ENCODE measurements at places on chromosomes 5 and 9.

GRCh38 chr5:68260467-68260866 lies 44.9 kb downstream of the PIK3R1 start:
- no peak for DNase-seq

- peak; percentile 98 for DNase-seq
Observed at GRCh38 chr5:97838214-97838613, 655.2 kb upstream of the RIOK2 start.

GRCh38 chr9:122097679-122098315 lies 4.7 kb upstream of the TTLL11 start:
- no peak for DNase-seq

DNA sequence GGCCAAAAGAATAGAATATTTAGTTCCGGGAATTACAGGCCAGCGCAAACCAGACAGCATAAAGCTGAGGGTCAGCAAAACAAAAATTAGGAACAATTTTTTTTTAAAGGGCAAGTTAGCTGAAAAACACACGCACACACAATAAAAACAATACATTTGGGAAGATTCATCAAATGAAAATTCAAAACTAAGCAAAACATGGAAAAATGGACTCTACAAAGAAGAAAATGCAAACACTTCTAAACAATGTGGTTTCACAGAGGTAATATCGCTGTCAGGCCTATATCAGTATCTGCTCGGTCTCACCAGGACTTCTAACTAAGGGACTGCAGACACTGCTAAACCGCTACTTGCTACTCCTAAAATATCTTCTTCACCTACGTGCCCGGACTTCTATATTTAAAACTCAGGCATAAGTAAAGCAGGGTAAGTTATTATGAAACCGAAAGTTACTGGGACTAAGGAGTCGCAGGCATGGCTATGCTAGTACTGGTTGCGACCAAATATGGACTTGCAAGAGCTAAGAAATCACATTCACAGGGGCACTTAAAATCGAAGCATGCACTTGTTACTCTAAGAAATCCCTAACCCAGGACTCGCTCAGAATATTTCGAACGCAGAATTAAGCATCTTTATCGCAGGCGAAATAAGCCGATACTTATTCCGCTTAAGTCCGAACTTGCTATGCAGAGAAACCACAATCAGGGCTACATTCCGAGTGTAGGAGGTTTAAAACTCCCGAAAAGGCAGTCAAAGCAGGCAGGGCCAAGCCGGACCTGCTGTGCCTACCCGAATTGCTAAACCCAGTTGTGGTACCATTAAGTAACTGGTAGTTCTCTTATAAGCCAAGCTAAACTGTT lies 2.3 kb downstream of the ANXA2R start:
- DNase-seq = peak; percentile 83

DNA sequence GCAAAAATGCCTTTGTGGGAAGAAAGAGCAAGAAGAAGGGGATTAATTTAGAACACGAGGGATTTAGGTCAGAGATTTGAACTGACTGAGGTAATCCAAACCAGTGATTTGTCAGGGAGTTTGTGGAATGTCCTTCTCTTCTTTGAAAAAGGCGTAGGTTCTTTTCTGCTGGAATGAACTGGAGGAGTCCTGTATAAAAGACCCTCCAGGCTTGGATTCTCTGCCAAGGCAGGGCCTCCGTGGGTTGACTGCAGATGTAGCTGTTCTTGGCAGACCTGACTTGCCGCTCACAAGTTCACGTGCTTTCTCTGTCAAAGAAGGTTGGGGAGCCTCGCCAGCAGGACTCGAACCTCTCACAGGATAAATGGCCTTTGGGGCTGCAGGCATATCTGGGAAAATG lies 62.8 kb upstream of the STC2 start:
- DNase-seq = no peak

DNA sequence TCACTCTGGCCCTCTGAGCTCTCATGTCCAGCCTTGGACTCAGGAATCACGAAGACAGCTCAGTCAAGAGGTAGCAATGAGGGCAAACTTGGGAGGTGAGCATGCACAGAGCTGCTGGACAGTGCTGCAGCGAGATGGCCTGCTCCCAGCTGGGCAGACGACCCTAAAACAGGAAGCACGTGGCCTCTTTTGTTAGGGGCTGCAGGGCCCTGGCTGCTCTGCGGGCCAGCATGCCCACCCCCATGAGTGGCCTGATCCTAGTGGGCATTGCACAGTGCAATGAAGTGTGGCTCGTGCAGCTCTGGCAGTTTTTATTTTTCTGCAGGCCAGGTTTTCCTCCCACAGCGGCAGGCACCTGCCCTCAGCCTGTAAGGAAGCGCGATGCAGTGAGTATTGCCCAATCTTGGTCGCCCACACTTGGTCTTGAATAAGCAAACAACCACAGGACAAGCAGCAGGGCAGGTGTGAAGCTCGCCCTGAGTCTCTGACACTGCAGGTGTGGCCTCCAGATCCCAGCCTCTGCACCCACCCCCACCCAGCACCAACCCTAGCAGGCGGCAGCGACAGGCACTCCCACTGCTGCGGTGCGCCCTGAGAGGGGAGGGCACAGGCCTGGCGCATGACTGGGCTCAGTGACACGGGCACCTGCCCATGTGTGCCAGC lies 60.8 kb downstream of the SEMA4D start:
- no peak for DNase-seq

DNA sequence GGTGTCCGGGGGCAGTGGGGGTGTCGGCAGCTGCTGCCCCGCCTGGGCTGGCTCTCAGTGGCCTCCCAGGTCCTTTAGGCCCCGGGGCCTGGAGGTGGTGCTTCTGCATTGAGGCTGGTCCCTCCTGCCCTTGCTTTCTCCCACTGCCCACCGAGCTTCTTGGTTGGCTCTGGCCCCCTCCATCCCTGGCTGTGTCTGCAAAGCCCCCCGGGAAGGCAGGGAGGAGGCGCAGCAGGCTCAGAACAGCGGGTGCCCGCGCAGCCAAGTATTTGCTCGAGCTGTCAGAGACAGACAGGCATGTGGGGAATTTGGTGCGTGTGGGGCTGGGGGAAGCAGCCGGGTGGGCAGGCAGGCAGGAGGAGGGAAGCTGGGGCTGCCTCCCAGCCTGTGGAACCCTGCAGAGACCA lies 11.5 kb downstream of the CXXC5 start:
- peak; percentile 70 for DNase-seq

GRCh38 chr5:73438645-73439470 lies 9.7 kb downstream of the FOXD1 start:
- DNase-seq = peak; percentile 27

- peak; percentile 39 for DNase-seq
Observed at GRCh38 chr5:36877667-36878391, 1.3 kb downstream of the NIPBL start.

- DNase-seq = peak; percentile 40
Observed at GRCh38 chr9:38432922-38433510, 8.8 kb upstream of the IGFBPL1 start.

GRCh38 chr9:68523367-68523936 lies 17.2 kb downstream of the TMEM252 start:
- DNase-seq = no peak

- DNase-seq = no peak
Observed at GRCh38 chr5:14552017-14552416, 29.6 kb upstream of the OTULINL start.

GRCh38 chr5:66859526-66859925 lies 263.3 kb downstream of the MAST4 start:
- DNase-seq = no peak

DNA sequence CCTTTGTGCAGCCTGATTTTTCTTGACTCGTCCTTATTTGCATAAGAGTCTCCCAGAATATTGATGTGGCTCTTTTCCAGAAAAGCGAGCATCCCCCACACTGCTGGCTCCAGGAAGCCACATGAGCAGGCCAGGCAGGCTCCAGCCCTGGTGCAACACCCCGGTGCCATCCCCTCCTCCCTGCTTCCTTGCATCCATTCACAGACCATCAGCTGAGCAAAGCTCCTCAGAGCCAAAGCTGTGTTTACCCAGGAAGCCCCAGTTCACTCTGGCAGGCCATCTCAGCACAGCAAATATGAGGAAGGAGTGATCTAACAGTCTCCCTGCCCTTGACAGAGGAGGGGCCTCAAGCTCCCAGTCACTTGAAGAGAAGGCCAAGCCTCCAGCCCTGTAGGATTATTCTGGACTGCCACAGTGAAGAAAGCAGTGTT lies 34.4 kb downstream of the INSYN2B start:
- DNase-seq = peak; percentile 96

- no peak for DNase-seq
Observed at GRCh38 chr5:160451281-160451680, 29.6 kb downstream of the PTTG1 start.

DNA sequence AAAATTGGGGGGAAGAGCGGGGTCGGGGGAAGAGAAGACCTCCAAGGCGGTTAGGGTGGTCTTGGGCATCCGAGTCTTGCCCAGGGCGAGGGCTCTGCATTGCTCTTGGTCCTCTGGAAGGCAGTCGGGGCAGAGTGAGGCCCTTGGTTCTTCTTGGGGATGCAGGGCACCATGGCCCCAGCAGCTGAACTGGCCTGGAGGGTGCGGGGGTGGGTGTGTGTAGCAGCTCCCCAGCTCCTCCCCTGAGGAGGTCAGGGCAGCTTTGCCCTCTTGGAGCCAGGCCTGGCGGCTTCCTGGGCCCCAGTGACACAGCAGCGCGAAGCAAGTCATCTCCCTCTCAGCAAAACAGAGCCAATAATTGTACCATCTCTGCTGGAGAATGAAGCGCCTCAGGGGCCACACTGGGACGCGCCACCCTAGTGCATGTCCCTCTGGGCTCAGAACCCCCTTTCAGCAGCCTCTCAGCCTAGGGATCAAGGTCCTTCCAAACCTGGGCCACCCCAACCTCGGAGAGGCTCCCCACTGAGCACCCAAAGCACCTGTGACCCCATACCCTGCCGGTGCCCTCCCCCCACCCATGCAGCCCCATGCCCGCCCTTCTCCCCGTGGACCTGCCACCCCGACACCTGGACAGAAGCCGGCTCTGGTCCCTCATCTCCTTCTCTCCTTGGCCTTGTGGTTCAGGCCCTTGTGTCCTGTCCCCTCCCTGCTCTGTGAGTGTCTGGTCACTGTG lies 10.4 kb upstream of the RXRA start:
- no peak for DNase-seq

GRCh38 chr5:7678030-7678429 lies 172.9 kb downstream of the CFAP90 start:
- DNase-seq = no peak

- DNase-seq = peak; percentile 70
Observed at GRCh38 chr9:121217609-121218292, 16.1 kb upstream of the RAB14 start.

DNA sequence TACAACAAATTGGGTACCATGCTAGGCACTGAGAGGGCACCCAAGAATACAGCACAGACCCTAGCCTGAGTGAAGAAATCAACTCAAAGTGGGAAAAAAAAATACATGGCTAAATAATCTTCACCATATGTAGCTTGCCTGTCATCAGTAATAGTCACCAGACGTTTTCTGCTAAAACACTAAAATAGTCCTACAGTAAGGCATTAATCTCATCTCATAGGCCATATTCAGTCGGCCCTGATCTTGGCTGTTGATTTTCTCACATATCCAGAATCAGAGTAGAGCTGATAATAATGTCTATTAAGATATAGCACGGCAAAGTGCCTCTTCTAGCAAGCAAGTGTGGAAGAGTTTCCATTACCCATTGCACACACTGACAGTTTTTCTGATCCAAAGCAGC lies 322.1 kb upstream of the SLC30A5 start:
- no peak for DNase-seq

- DNase-seq = peak; percentile 42
Observed at GRCh38 chr5:142013734-142014521, 1.1 kb upstream of the GNPDA1 start.

DNA sequence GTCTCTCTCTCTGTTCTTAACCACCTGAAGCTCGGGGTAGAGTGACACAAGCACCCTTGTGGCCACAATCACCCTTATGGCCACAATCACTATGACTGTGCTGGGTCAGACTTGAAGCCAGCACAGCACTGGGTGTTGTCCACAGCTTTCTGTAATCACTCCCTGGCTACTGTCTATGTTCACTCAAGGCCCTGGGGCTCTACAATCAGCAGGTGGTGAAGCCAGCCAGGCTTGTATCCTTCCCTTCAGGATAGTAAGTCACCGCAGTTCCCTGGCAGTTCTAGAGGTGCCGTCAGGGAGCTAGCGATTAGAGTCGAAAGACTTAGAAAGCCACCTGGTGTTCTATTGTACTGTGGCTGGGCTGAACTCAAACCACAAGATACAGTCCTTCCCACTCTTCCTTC lies 44.2 kb downstream of the GDA start:
- no peak for DNase-seq

- peak; percentile 67 for DNase-seq
Observed at GRCh38 chr9:78369639-78370219, 72.8 kb downstream of the PSAT1 start.

DNA sequence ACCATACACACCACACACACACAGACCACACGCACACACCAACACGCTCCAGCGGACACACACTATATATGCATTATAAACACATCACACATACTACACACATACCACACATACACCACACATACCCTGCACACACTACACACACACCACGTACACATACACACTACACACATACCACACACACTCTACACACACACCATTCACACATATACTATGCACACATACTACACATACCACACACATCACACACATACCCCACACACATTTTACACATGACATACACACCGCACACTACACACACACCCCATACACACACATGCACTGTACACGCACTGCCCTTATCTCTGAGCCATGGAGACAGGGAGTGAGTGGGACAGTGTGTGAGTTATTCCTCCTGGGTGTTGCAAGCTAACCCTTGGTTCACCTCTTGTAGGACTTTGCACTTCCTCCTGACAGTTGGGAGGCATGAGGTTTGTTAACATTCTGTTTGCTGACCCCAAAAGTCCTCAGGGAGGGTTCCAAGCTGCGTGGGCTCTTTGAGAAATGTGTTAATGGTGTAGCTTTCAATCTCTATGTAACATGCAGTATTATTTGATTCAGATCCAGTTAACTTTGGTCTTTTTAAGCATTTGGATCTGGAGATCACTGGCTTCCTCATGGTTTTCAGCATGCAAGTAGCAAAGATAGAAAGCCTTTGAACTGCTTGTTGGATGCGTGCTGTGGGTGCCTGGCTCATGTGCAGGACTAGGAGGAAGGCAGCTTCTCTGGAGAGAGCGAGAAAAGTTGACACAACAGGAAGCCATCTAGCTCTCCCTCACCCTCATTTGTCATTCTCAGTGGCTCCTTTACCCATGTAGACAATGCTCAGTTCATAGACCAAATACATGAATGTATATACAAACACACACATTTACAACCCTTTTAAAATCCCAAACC lies 13.7 kb downstream of the IL31RA start:
- no peak for DNase-seq

- peak; percentile 23 for DNase-seq
Observed at GRCh38 chr5:81393783-81394718, at the start of gene ACOT12. Gene ACOT12, minus strand, starts transcription at chr5:81394134. Its CDS starts 20 bp downstream, at chr5:81394114.

DNA sequence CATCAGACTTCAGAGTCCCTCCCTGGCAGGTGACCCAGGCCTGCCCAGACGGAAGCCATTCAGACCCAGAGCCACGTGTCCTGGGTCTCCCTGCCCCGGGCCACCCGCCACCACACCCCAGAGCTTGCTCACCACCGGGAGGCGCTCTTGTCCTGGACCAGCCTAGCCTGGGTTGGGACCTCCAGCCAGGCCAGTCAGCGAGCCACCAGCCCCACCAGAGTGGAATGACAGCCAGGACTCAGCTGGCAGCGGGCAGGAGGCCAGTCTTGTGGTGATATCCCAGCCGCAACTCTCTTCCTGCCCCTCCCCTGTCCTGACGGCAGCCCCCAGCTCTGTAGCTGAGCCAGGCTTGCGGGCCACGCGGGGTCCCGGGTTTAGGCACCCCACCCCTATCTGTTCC lies 1.7 kb upstream of the PTGDS start:
- peak; percentile 14 for DNase-seq
